ENCODE measurements at places on chromosomes 6 and 20.

GRCh38 chr6:157020881-157021343, 243.7 kb downstream of the ARID1B start:
- no peak for DNase-seq

GRCh38 chr6:79070206-79070825, 7.7 kb downstream of the PHIP start:
- DNase-seq: no peak

- no peak for DNase-seq
Observed at GRCh38 chr6:110471726-110472365, 4.6 kb downstream of the SLC22A16 start.

DNA sequence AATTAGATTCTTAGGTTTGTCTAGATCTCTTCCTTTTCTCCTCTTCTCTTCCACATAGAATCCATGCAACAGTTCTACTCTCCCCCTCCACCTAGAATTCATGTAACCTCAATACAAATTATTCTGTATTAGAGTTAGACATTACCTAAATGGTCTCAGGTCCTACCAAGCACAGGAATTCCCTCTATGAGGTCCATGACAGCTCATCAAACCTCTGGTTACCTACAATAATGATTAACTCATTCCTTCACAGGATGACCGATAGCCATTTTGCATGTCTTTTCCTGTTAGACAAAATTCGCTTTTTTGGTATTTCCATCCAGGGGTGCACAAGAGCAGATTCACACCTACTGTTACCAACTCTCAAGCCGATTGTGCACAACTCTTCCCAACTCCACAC, 27.4 kb upstream of the BMP2 start:
- no peak for DNase-seq

- DNase-seq: no peak
Observed at GRCh38 chr6:158717341-158718330, 67.8 kb downstream of the SYTL3 start.

- DNase-seq: no peak
Observed at GRCh38 chr6:40131675-40132074, 197.4 kb upstream of the MOCS1 start.

DNA sequence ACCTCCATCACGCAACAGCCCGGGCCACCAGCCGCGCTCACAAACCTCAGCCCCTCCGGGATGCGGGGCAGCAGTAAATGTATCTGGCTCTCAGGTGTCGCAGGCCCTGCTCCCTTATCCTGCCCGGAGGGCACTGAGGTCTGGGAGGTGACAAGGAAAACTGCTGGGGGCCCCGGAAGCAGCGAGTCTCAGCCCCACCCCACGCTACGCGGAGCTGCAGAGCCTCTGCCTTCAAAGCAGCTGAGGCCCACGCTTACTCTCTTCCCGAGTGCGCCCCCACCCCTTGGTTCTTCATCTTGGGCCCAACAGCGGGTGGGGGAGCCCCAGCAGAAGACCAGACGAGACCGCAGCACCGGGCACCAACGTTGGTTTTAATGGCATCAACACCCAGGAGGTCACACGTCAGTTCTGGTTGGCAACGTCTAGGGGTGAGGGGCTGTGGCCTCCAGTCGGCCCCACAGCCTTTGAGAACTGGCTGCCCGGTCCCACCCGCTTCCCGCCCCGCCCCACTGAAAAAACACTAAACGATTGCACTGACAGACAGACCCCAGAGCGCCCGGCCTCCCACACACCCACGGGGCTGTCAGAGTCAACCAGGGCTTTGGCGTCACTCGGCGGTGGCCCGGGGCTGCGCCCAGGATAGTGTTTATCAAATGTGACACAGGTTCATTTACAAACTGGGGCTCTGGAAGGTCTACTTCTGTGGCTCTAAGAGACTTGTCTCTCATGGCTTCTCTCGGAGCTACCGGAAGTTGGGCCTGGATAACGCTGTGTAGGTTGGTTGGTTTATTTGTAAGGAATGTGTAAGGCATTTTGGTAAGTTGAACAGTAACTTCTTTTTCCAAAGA, 43.7 kb downstream of the DSTN start:
- no peak for DNase-seq

- DNase-seq: no peak
Observed at GRCh38 chr6:157982102-157982562, 469 bp downstream of the SYNJ2 start.

GRCh38 chr20:2002365-2002764, 8.5 kb upstream of the PDYN start:
- DNase-seq: no peak

GRCh38 chr20:62889871-62890270, 28.2 kb upstream of the TCFL5 start:
- no peak for DNase-seq

DNA sequence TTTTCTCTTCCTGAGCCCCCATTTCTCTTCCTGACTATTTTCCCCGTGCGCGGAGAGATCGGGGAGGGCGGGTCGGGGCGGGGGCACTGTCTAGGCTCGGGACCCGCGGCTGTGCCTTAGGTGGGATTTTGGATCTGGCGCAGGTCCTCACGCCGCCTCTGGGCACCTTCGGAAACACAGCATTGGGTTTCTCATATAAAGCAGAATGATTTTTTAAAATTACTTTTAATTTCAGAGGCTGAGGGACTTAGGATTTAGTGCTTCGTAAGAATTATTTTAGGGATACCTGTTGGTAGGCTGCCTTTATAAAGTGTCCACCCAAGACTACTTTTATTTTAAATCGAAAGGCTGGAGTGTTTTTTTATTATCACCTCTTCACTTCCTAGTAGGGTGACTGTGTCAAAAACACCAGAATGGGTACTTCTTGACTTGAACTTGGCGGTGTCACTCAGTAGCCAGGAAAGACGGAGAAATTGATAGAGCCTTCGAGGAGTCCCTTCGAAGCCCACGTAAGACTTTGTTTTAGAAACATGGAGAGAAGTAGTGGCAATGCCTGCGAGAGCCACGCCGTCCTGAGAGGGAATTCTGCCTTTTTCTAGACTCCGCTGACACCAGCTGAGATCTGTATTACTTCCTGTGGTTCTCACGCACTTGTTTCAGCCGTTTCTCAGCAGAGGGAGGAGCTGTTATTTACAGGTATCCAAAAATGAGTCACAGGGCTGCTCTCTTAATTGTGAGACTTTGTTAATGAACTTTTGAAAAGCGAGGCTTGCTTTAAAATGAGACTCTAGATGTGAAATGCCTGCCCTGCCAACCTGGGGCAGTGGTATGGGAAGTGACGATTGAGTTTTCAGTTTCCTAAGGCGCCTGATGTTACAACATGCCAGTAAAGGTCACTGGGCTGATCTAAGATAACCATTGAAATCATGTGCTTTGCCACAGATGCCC, 667 bp downstream of the STX11 start:
- no peak for DNase-seq

GRCh38 chr20:61268024-61268423, 16.0 kb downstream of the CDH4 start:
- DNase-seq: no peak

GRCh38 chr6:170017603-170018320, 266.3 kb downstream of the ERMARD start:
- no peak for DNase-seq

- DNase-seq: no peak
Observed at GRCh38 chr6:160929831-160930230, 61.7 kb upstream of the MAP3K4 start.

GRCh38 chr6:142950291-142950690, 5.3 kb upstream of the HIVEP2 start:
- no peak for DNase-seq

GRCh38 chr6:129671442-129672340, 38.3 kb downstream of the ARHGAP18 start:
- DNase-seq: no peak

DNA sequence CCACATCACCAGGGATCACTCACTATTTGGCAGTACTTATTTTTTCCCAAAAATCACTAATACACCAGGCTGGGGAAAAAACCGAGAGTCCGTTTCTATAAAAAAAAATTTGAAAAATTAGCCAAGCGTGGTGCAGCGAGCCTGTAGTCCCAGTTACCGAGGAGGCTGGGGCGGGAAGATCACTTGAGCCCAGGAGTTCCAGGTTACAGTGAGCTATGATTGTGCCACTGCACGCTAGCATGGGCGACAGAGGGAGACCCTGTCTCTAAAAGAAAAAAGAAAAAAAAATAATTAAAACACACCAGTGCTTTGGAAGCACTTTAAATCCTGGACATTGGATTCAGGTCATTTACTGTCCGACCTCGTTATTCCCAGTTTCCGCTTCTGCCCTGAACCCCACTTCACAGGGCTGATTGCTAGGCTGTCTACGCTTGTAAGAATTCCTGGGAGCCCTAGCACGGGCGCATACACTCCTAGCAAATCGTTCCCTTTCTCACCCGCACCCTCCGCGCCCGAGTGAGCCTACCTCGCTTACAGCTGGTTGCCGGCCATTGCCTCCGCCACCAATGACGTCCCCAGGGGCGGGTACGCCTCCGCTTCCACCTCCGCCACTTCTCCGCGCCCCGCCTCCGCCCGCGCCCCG, at the start of gene TPMT:
Gene TPMT, minus strand, starts transcription at position 571 of the 643 bp plus-strand sequence. CDS start 5,950 bp downstream, outside the sequence.
- DNase-seq: no peak

DNA sequence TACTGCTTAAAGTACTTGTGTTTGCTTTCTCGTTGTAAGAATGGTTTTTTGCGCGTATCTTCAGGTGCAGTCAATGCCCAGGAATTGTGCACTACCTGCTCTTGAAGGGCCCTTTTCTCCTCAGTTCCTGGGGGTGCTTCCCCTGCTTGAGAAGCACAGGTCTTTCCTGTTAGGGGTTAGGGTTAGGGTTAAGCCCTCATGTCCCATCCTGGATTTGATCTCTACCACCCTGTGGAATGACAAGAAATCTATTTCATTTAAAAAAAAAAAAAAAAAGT, 39.6 kb upstream of the TBXT start:
- no peak for DNase-seq

- DNase-seq: no peak
Observed at GRCh38 chr20:54820392-54820791, 345.0 kb downstream of the DOK5 start.

DNA sequence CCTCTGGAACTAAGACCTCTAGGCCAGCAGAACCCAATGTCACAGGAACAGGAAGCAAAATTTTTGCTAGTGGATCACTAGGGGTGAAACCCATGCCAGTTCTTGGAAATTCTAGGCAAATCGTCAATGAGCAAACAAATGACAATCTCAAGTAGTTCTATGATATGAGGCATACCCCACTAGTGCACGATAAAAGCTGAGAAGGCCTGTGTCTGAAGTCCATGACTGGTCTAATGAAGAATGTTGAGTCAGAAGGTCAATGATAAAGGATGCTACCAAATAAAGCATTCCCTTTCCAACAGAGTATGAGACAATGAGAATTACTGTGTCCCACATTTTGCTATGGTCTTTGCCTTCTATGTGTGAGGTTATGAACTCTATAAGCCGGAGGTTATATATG, 149.4 kb upstream of the NOX3 start:
- no peak for DNase-seq

Data from right renal cortex interstitium (tissue), 3 donors.